ENCODE measurements at places on chromosomes 11 and 22.

DNA sequence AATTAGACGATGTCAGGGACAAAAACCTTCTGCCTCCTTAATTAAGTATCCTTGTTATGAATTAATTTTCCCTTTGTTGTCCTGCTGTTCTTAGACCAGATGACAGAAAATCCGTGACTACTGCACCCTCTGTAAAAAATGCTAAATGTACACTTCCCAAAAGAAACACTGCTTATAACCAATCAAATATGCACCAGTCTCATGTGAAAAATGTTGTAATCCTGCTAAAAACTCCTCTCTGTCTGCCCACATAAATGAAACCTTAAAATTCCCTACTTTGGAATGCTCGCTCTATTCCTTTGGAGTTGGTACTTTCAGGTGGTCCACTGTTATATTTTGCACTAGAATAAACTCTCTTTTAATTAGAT, 366.8 kb upstream of the CCDC179 start:
- no peak for DNase-seq

DNA sequence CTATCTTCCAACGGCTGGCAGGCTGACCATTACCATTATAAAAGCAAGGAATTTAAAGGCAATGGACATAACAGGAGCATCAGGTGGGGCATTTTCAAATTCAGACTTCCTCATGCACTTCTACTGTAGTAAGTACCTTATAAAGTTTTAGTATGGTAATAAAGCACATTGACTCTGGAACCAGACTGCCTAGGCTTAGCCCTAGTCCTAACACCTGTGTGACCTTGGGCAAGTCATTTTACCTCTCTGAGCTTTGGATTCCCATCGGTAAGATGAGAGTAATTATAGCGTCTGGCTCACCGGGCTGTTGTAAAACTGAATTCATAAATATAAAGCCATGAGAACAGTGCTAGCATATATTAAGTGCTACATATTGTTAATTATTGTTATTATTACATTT, 69.2 kb upstream of the OLFML1 start:
- DNase-seq, result no peak

GRCh38 chr11:6497069-6497839, at the start of gene DNHD1:
DNHD1 (plus strand) TSS chr11:6497280; CDS start chr11:6498216, 936 bp downstream.
- no peak for DNase-seq

DNA sequence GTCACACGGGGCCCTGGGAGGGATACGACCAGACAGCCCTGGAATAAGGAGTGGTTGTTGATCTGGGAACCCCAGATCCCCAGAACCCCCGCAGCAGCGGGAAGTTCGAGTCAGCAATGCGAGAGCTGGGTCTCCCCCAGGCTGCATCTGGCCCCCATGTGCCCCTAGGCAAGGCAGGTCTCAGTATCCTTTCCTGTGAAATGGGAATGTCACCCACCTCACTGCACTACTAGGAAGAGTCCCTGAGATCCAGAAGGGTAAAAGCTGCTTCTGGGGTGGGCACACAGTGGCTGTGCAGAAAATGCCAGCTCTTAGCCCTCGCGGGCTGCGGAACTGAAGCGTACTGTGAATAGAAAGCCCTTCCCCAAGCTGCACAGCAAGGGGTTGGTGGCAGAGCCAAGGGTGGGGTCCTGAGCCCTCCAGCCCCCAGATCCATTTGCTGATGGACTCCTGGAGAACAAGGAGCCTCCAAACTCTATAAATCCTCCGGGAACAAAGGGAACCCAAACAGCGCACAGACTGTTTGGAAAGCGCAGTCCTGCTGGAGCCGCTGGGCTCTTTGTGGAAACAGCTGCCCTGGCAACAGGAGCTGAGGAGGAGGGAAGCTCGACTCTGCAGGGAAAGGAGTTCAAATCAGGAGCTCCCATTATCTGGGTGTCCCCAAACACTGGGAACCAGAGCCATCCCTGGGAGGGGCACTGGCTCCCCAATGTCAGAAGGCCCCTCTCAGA, 68.2 kb upstream of the SHISAL1 start:
- DNase-seq, result no peak
